Testis (tissue), 5 donors: ENCODE measurements at places on chromosomes 16 and 17.

DNA sequence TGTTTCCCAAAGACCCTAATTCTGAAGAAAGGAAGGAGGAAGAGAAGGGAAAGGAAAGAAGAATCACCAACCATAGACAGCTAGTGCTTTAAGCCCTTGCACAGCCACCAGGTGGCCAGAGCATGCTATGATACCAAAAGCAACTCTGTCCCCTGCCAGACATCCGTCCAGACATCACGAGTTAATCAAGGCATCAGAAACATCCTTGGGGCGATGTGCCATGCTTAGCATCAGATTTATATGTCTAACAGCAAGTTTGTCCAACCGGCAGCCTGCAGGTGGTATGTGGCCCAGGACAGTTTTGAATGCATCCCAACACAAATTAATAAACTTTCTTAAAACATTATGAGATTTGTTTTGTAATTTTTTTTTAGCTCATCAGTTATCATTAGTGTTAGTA is 2.9 kb upstream of the CRYBA1 start:
- DNase-seq, result peak; percentile 39

DNA sequence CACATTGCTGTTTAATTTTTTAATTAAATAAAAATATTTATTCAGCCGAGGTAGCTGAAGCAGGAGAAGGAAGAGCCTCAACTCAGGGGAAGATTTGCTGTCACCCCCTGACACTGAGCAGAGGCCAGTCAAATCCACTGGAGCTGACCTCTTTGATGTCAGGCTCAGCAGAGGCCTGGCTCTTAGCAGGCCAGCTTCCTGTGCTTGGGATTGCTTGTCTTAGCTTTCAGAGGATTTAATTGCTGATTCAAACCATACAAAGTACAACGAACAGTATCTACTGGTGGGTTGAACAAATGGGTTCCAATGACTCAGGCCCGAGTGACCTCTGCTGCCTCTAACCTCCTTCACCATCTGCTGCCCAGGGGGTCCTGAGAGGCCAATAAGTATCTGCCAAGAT is 417.0 kb upstream of the HSBP1 start:
- no peak for DNase-seq

- DNase-seq, result no peak
Measured at GRCh38 chr16:26665166-26665939, 401.4 kb upstream of the C16orf82 start.

DNA sequence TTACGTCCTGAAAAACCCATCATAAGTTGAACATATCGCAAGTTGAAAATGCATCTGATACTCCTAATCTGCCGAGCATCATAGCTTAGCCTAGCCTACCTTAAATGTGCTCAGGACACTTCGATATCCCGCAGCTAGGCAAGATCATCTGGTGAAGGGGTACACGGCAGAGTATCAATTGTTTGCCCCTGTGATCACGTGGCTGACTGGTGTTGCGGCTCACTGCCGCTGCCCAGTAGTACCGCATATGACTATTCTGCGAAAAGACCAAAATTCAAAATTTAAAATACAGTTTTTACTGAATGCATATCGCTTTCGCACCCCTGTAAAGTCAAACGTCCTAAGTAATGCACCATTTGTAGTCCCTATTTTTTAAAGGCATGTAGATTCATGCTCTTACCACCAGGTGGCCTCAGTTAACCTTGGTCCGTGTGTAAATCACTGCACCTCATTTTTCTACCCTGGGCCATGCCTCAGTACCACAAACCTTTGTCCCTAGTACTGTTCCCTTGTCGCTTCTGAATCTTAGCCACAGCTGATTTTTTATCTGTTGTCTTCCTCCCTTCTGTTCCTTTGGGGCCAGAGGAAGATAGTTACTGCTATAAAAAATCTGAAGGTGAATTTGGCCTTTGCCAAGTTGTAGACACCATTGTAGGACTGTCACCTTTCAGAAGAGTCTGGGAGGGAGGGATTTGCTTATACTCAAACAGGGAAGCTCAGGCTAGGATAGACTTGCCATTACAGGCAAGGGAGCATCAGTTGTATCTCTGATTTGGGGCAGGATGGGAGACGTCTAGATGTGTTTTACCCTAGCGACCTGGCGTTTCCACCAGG is 34.4 kb downstream of the WWP2 start:
- peak; percentile 41 for DNase-seq

GRCh38 chr17:71503710-71504465 is 616.9 kb upstream of the SOX9 start:
- DNase-seq, result no peak

- no peak for DNase-seq
Measured at GRCh38 chr17:41167561-41167960, 460 bp downstream of the KRTAP4-3 start.

- peak; percentile 83 for DNase-seq
Measured at GRCh38 chr16:56637814-56638750, at the start of gene MT1A. TSS of gene MT1A (plus strand) at chr16:56638666. CDS start at chr16:56638739, 73 bp downstream.

DNA sequence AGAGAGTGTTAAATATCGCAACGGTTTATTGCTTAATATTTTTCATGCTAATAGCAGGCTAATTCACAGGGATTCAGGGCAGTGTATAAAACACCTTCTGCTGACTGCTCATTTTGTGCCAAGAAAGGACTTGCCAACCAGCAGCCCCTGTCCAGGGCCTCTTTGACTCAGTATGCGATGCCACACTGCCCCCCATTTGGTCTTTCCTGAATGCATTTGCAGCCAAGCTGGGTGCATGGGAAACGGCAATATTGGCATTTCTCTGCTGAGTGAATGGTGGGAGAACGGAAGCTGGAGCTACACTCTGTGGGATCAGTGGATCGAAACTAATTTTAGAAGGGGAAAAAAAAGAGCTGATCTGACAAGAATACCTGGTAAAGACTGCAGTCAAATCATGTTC is 152.9 kb upstream of the C16orf82 start:
- DNase-seq, result no peak

- DNase-seq, result no peak
Measured at GRCh38 chr17:30296499-30297080, 4.8 kb upstream of the BLMH start.

GRCh38 chr17:8753976-8754440 is 4.3 kb downstream of the SPDYE4 start:
- no peak for DNase-seq

- DNase-seq, result no peak
Measured at GRCh38 chr17:56108811-56109284, 44.4 kb upstream of the ANKFN1 start.

- DNase-seq, result no peak
Measured at GRCh38 chr17:62657145-62657665, 29.7 kb downstream of the MRC2 start.

GRCh38 chr16:83494459-83494858 is 313.3 kb upstream of the HSBP1 start:
- no peak for DNase-seq

DNA sequence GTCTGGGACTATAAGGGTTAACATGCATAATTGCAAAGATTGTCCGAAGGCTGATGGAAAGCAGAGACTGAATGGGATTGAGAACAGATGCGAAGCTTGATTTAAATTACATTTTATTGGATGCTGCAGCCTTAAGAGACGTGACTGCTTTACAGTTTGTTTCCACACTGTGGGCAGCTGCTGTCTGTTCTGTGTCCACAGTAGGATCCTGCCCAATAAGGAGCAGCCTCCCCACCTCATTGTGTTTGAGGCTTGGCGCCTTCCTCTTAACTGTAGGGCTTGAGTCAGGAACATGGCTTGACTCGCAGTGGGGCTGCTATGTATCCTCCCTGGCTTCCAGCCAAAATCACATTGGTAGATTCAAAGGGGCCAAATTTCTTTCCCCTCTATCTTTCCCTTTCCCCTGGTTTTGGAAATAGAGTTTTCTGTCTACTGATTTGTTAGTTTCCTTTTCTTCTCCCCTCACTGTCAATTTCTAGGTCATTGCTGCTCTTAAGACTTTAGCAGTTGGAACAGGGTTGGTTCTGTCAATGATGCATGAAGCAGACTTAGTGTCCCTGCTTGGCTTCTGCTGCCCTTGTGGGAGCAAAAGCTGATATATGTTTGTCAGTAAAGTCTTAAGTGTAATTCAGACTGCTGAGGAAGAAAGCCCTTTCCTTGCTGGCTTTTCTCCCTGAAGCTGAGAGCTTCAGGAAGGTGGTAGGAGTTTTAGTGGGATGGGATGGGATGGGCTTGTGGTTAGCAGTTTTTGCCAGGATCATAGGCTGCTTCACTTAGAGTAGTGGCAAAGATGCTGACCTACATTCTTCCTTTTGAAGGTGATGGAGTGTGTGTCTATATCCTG is 5.0 kb upstream of the RARA start:
- no peak for DNase-seq

GRCh38 chr16:48383009-48383876 is 2.0 kb downstream of the SIAH1 start:
- DNase-seq, result no peak

DNA sequence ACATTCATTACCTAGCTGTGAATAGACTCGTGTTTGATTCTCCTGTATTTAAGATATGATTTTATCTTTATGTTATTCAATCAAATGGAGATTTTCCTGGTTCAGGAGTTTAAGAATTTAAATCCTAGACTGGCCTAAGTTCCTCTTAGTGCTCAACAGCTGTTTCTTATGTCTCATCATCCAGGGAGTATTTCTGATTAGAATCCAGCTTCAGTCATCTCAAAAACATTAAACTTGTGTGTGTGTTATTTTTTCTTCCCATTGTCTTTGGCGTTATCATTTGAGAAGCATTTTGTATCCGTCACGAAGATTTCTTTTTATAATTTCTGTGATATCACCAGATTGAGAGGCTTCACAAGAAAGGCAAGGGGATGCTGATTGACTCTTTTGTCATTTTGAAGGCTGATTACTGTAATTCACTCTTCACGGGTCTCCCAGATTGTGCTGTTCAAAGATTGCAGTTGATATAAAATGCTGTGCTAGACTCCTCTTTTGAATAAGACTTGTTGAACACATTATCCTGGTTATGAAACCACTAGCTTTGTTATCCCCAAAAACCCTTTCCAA is 204.8 kb downstream of the CDH8 start:
- DNase-seq, result no peak

DNA sequence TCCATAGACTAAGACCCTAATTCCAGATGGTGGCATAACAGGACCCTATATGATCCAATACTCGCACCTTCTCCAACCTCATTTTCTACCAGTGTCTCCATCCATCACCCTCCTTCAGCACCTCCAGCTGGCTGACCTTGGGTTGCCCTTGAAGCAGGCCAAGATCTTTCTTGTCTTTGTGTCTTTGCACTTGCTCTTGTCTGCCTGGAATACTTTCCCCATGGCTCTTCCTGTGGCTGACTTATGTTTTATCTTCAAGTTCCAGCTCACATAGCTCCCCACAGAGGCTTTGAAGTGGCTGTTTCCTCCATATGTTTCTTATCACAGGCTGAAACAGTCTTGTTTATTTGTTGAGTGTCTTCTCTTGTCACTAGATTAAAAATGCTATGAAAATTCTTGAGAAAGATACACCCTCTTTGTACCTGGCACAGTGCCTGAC is 29.6 kb upstream of the MMD start:
- DNase-seq, result no peak

DNA sequence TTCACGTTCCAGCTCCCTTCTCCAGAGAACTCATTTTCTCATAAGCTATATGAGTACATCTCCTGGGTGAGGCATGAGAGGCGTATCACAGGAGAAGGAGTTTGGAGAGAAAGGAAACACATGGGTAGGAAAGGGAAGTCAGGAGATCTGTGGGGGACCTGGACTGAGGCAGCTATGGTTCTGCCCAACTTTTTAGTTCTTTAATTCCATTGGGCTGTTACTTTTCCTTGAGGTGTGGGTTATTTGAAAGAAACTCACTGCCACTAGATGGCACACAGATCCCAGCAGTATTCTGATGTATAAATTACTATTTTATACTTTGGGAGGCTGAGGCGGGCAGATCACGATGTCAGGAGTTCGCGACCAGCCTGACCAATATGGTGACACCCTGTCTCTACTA is 63.6 kb downstream of the NUP93 start:
- DNase-seq, result no peak

DNA sequence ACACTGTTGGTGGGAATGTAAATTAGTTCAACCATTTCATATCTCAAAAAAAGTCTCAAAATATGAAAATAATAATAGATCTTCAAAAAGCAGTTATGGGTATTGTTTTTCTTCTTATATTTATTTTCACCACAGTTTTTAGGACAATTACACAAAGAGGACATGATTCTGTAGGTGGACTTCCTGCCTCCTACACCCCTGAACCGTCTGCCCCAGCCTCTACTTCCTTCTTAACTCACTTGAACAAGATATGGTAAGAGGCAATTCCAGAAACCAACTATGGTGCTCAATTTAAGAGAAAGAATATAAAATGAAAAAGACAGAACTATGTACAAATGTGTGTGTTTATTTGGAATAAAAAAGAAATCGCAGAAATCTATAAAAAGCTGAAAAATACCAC is 74.1 kb upstream of the MON1B start:
- DNase-seq, result no peak

GRCh38 chr16:2787406-2787805 is at the start of gene PRSS33:
TSS of gene PRSS33 (minus strand) at chr16:2787560. CDS start at chr16:2786547, 1,013 bp downstream.
- no peak for DNase-seq

GRCh38 chr17:76237859-76238313 is 2.4 kb downstream of the RNF157 start:
- no peak for DNase-seq

DNA sequence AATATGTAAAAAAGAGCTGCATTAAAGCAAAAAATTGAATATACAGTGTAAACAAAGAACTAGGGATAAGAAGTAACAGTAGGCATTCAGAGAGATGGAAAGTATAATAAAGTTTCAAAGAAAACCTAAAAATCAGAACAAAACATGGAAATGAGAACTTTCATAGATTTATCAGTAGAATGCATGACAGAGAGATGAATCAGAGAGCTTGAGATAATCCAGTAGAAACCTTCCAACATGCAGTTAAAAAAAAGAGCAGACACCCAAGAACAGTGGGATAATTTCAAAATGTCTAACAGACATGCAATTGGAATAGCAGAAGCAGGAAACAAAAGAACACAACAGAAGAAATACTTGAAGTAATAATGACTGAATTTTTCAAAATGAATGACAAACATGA is 1384.2 kb downstream of the CDH11 start:
- DNase-seq, result no peak

DNA sequence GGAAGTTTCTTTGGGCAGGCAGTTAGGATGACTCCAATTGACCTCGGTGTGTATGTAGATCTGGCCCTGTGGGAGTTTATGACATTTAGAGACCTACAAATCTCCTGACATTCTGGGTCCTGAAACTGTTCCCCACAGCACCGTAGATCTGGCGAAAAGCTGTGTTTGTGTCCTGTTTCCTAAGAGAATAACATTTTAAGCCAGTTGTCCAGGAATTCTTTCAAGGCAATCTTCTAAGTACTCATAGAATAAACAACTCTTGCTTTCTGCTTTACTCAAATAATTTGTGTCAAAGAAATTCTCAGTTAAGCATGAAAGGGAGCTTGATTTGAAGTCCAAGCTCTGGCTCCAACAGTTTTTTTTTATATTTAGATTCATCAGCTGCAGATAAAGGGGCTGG is 78.5 kb upstream of the ELAC2 start:
- DNase-seq, result no peak

GRCh38 chr17:77167472-77168306 is 26.9 kb downstream of the SEC14L1 start:
- peak; percentile 81 for DNase-seq

- no peak for DNase-seq
Measured at GRCh38 chr17:49875685-49876084, 27.8 kb upstream of the TAC4 start.
